ENCODE measurements at places on chromosomes 6 and 20. TPM values are rescaled to one million over a fixed set of nuclear protein-coding genes. Genes with fewer than 3 reads are reported as not detected.

Gene TMEM74B
- 11.6 TPM for total RNA-seq

Gene CST8
- total RNA-seq: not detected

Gene LRFN2
- total RNA-seq: not detected

Gene HTR1E
- total RNA-seq: not detected

Gene MDC1
- 19.0 TPM for total RNA-seq

Gene SPEF1
- total RNA-seq: not detected

Gene COL21A1
- 0.67 TPM for total RNA-seq

Gene RRAGD
- total RNA-seq: 0.53 TPM

Gene TSHZ2
- 14.8 TPM for total RNA-seq

Gene NKAPL
- total RNA-seq: not detected

Gene SPATA25
- total RNA-seq: 23.1 TPM

Gene UBD
- total RNA-seq: 2.1 TPM

Gene BPIFB4
- total RNA-seq: not detected

Gene PRR18
- not detected for total RNA-seq

Gene AGER
- total RNA-seq: 6.0 TPM

Gene GRM1
- total RNA-seq: not detected

Gene GPR63
- 4.1 TPM for total RNA-seq

Gene PXDC1
- 69.4 TPM for total RNA-seq

Gene ZBP1
- 9.8 TPM for total RNA-seq

Gene ATP9A
- total RNA-seq: 73.1 TPM

Gene DNMT3B
- total RNA-seq: 0.88 TPM

Gene RAD21L1
- total RNA-seq: not detected

Gene FNDC11
- not detected for total RNA-seq

Gene PTGIS
- 3.5 TPM for total RNA-seq

Gene RAB44
- 0.47 TPM for total RNA-seq

Gene MOXD1
- 1.2 TPM for total RNA-seq

Gene CFB
- 23.1 TPM for total RNA-seq

Gene GSTA3
- total RNA-seq: not detected

Gene IL20RA
- total RNA-seq: 1.7 TPM

Gene PSORS1C2
- total RNA-seq: not detected

Gene SULF2
- total RNA-seq: 44.8 TPM

Gene VSX1
- total RNA-seq: not detected

Gene SLCO4A1
- 42.9 TPM for total RNA-seq

Gene CDH26
- 2.5 TPM for total RNA-seq

Gene CTCFL
- total RNA-seq: not detected

Gene RNF182
- total RNA-seq: not detected

Gene LZTS3
- 24.3 TPM for total RNA-seq

Gene PRDM13
- total RNA-seq: not detected

Gene SIGLEC1
- 10.7 TPM for total RNA-seq

Gene STX16
- total RNA-seq: 58.0 TPM

Gene LINC00237
- total RNA-seq: not detected

Gene PACRG
- 2.5 TPM for total RNA-seq

Gene TRIM10
- total RNA-seq: 5.6 TPM

Gene GSTA1
- 222 TPM for total RNA-seq

Gene HSPA1L
- not detected for total RNA-seq

Gene EYA4
- total RNA-seq: not detected

Gene ARMC2
- total RNA-seq: 29.7 TPM

Gene HEY2
- total RNA-seq: not detected

Gene MATN4
- total RNA-seq: not detected

Gene BPI
- not detected for total RNA-seq

Gene LKAAEAR1
- total RNA-seq: not detected

Gene ELOVL2
- not detected for total RNA-seq

Gene GGTLC1
- total RNA-seq: not detected

Gene C6orf52
- total RNA-seq: not detected

Gene TRDN
- not detected for total RNA-seq

Data from Peyer's patch (tissue), 4 donors.